Left renal cortex interstitium (tissue), 4 donors: ENCODE measurements at places on chromosomes 1 and 21. TPM values are rescaled to one million over a fixed set of nuclear protein-coding genes. Genes with fewer than 3 reads are reported as not detected.

DNA sequence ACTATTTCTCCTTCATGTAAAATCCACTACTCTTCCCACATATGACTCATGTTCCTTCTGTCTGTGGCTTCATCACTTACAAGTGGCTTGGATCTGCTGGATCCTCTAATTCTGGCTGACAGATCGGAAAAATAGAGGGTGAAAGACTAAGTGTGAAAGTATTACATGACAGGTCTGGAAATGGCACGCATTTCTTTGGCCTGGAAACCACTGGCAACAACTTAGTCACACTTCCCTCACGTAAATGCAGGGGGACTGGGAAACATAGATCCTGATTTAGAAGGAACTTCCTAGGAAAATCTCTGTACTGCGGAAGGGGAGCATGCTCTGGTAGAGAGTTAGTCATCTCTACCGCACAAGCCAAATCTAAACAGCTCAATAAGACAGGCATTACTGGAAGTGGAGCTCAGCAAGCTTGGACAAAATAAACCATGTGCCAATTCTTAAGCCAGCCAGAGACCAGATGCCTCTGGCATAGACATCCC, 305.4 kb upstream of the PTBP2 start:
- DNase-seq, result no peak

- no peak for DNase-seq
These were observed 177.4 kb downstream of the IGSF21 start for GRCh38 chr1:18284805-18285537.

- DNase-seq, result no peak
These were observed 16.4 kb upstream of the RASSF5 start for GRCh38 chr1:206490771-206491405.

DNA sequence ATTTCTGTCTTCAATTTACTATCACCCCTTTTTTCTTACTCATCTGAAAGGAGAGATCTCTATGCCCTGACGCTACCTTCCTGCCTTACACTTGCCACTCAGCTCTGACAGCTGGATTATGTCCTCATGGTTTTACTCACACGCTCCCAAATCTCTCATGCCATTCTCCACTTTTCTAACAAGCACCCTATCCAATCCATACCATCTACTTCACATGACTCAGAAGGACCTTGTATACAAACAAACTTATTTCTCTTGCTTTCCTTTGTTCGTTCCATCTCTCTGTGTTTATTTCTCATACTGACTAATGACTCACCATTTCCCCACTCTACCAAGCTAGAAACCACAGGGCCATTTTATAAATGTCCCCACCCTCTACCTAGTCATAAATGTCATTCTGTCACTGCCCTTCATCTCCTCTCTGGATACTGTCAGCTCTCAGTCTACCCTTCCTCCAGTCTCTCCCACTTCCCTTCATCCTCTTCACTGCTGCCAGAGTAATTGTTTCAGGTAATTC, 87.3 kb downstream of the USP24 start:
- no peak for DNase-seq

- DNase-seq, result no peak
These were observed 6.8 kb upstream of the EFHD2 start for GRCh38 chr1:15402809-15403450.

DNA sequence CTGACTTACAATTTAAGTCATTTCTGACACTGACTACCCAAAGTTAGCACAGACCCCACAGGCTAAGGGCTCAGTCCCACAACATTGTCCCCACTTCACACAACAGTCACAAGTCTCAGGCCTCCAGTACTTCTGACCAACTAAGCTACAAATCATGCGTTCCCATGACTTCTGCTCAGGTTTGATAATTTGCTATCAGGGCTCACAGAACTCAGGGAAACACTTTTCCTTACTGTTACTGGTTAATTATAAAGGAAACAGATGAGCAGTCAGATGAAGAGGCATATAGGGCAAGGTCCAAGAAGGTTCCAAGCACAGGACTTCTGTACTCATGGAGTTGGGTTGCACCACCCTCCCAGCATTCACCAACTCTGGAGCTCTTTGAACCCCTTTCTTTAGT, 151.2 kb upstream of the TNR start:
- DNase-seq, result no peak

DNA sequence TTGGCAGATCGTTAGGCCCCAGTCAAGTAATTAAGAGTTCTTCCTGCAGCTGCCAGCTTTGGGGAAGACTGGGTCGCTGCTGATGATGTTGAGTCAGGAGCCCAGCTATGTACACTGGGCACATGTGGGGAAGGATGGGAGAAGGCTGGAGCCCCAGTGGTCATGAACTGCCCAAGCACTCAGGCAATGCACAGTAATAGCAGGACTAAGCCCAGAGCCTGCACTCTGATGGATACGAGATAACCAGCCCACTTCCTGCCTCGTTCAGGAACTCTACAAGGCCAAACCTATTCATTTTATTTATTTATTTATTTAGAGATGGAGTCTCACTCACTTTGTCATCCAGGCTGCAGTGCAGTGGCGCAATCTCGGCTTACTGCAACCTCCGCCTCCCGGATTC, 81.1 kb upstream of the BTG3 start:
- no peak for DNase-seq

- no peak for DNase-seq
These were observed 47.2 kb downstream of the PTPRF start for GRCh38 chr1:43577655-43578542.

- peak; percentile 67 for DNase-seq
These were observed 31.6 kb upstream of the PDE9A start for GRCh38 chr21:42621819-42622177.

DNA sequence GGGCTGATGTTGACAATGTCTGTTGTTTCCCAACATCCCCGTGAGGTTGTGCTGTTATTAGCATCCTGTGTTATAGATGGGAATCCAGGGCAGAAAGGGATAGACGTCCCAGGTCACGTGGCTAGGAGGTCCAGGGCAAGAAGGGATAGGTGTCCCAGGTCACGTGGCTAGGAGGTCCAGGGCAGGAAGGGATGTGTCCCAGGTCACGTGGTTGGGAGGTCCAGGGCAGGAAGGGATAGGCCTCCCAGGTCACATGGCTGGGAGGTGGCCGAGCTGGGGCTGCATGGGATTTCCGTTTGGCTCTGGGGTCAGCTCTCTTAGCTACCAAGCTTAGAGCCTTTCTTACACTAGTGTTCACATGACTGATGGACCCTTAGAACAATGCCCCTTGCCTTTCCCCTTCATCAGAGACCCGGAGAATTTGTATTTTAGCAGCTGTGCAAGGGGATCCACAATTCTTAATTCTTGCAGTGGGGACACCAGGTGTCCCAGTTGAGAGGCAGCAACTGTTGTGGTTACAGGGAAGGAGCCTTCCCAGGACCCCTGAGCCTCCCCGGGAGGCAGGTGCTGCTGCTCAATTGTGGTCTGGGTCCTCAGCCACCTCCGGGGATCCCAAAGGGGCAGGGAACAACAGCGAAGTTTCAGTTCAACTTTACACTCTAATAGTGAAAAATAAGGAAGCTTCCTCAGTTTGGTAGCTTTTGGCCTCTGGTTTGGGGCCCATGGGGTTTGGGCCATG, 69.2 kb downstream of the UMODL1 start:
- no peak for DNase-seq

- no peak for DNase-seq
These were observed 39.0 kb downstream of the LRRC8C start for GRCh38 chr1:89671775-89672488.

GRCh38 chr1:203870245-203870644, 8.8 kb downstream of the SNRPE start:
- no peak for DNase-seq

DNA sequence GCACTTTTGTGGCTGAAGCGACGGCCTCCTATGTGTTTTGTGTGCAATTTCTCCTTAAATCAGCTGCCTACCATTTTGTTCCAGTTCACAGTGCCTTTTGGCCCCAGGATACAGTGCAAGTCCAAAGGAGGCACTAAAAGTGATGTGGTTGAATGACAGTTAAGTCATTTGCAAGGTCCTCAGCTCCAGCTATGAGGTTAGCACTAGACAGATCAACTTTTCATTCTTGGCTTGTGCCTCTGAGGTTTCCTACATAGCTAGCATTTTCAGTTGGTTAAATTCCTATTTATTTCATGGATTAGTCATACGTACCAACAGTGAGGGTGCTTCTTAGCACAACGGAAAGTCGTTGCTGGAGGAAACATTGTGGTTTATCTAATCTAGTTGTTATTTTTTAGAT, 59.3 kb upstream of the NTPCR start:
- DNase-seq, result no peak

DNA sequence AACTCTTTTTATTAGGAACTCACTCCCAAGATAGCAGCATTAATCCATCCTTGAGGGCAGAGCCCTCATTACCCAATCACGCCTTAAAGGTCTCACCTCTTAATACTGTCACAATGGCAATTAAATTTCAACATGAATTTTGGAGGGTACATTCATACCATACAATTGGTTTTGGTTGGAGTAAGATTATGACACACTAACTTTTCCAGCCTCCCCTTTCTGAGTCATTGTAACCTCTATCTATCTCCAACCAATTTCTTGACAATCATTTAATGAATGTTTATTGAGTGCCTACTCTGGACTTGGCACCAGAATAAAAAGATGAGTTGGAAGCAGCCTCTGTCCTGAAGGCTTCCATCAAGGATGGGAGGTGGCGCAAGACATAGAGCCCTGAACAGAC, 94.2 kb upstream of the L1TD1 start:
- no peak for DNase-seq

GRCh38 chr21:35217504-35218060, 168.5 kb upstream of the RUNX1 start:
- no peak for DNase-seq

DNA sequence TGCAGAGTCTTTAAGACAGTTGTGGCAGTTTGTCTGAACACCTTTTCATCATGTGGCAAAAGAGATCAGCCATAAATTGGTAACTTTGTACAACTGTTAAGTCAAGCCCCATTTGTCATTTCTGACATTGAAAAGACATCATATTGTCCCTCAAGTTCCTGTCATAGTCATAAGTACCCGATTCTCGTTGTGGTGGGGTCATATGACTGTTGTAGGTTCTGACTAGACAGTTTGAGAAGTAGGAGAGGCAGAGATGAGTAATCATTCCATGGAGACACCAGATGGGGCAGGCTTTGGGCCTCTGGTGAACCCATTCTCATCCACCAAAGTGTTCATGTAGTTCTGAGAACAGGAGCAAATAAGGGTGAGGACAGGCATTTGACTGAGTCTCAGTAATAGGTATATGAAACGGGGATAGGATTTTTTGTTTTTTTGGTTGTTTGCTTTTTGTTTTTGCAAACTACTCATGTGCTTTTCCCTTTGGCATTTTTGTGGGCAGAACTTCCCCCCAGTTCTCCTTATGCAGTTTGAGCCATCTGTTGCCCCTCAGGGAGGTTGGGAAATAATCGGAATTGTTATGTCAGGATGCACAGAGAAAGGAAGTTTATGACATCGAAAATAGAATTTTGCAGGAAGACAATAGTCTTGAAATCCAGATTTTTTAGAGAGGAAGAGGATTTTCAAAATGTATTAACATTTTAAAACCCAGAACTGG, 86.9 kb upstream of the KCNE2 start:
- no peak for DNase-seq

GRCh38 chr1:158203693-158204457, 23.2 kb downstream of the CD1D start:
- peak; percentile 39 for DNase-seq

- DNase-seq, result no peak
These were observed 3.5 kb upstream of the FCMR start for GRCh38 chr1:206925106-206925736.

- no peak for DNase-seq
These were observed 4.4 kb downstream of the FOXD3 start for GRCh38 chr1:63326473-63327380.

DNA sequence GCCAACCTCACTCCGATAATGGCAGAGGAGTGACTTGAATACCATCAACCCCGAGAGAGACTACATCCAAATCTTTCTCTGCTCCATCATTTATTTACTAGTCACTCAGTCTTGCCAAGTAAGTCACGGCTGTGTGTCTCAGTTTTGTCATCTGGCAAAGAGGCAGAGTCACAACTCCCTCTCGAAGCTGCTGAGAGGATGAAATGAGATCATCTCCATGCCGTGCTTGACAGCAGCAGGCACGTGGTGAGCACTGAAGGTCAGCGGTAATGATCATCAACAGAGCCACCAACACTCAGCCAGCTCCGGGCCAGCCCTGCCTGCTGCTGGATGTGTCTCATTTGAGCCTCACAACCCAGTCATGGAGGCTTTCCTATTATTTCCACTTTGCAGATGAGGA, 19.9 kb downstream of the ALDH4A1 start:
- no peak for DNase-seq

DNA sequence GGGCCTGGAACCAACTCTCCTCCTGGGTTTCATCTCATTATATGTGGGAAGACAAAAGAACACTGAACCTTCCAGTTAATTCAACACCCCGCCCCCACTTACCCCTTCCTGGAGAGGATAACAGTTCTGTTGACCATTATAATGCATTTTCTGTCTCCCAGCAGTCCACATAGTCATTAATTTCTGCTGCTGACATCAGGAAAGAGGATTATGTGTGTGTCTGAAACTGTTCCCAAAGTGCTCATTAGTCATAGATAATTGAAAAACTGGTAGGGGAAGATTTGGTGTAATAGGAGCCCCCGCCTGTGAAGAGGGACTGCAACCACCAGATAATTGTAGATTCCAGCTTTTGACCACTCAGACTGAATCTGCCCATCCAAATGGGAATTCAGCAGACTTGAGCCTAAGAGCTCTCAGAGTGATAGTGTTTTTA, 208.7 kb downstream of the FGGY start:
- no peak for DNase-seq

- DNase-seq, result no peak
These were observed 2603.7 kb upstream of the TPTE start for GRCh38 chr21:7917729-7918128.

- DNase-seq, result no peak
These were observed 54.3 kb upstream of the SDC3 start for GRCh38 chr1:30962609-30963508.

DNA sequence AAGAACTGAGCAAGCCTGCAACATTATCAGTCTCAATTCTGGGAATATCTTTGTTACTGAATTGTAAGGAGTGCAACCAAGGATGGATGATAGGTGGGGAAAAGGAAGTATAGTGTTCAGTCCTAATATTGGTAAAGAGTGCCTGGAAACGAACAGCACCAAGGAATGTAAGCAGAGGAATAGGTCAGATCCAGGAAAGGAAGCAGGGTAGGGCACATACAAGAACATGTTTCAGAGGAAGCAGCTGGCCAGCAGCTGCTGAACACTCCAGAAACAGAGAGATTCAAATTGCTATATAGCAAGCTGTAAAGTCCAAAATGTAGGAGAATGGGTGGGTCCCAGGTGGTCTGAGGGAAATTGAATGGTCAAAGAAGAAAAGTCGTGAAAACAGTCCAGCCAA, 37.9 kb downstream of the CRB1 start:
- no peak for DNase-seq

ZSWIM5 gene
- polyA plus RNA-seq, result 7.6 TPM

SOX13 gene
- polyA plus RNA-seq, result 52.6 TPM

DNAJC16 gene
- polyA plus RNA-seq, result 30.0 TPM

SYT6 gene
- 1.1 TPM for polyA plus RNA-seq

TPTE gene
- not detected for polyA plus RNA-seq

LENEP gene
- 0.27 TPM for polyA plus RNA-seq

SLAMF1 gene
- 0.10 TPM for polyA plus RNA-seq

FCAMR gene
- 10.4 TPM for polyA plus RNA-seq

S1PR1 gene
- polyA plus RNA-seq, result 17.8 TPM

BATF3 gene
- polyA plus RNA-seq, result 0.93 TPM

GSTM1 gene
- 1.7 TPM for polyA plus RNA-seq

TACSTD2 gene
- polyA plus RNA-seq, result 27.4 TPM
